Anterior cingulate cortex (tissue), 58 donors: ENCODE measurements at places on chromosomes 7 and 10.

GRCh38 chr10:66575251-66575855 is 350.5 kb upstream of the LRRTM3 start:
- no peak for DNase-seq

- DNase-seq: no peak
Measured at GRCh38 chr7:103130901-103131624, 17.8 kb downstream of the NAPEPLD start.

DNA sequence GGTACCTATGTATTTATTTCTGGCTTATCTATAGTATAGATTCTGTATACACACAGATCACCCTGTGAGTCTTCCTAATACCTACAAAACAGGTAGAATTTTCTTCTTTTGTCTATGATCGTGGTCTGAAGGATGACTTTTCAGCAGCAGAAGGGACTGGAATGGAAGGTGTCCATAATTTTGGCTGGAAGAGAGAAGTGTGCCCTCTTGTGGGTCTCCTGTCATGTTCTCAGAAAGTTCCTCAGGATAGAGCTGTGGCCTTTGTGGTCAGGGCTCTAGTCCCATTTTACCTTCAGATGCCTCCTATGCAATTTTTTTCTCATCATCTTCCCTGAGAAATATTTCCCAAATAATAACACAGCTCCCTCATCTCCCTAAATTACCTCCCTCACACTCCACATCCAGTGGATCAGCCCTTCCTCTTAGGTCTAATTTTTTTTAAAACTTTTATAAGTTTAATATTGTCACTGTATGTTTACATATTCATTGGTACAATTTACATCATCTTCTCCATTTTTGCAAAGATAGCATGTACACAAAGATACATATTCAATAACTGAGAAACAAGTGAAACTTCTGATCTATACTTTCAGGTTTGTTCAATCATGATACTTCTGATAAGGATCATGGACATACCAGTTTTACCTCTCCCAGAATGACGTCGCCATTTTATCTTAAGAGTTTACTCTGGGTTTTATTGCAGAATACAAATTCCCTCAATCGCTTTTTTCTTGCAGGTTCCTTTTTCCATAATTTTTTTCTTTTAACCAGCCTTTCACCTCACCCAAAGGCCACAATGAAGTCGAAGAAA is 112.7 kb downstream of the REEP3 start:
- DNase-seq: no peak

DNA sequence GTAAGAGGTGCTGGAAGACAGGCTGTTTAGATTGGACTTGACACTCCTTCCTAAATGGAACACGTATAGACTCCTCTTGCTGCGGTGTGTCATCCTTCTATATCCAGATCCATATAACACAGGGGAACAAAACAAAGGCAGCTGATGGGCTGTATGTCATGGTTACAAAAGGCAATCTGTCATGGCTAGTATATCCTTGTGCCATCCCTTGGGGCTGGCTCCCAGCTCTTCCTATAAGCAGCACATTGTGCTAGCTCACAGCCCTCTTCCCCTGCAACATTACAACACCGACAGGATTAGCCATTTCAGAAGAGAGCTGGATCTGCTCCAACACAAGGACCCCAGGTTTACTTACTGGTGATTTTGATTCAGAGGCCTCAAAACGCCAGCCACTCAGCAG is 15.3 kb downstream of the LIPK start:
- DNase-seq: no peak

GRCh38 chr7:142992427-142992826 is 30.3 kb upstream of the KEL start:
- no peak for DNase-seq

- DNase-seq: no peak
Measured at GRCh38 chr10:26314265-26315013, 97.9 kb downstream of the GAD2 start.

- no peak for DNase-seq
Measured at GRCh38 chr7:80106498-80107113, 28.0 kb upstream of the GNAI1 start.

DNA sequence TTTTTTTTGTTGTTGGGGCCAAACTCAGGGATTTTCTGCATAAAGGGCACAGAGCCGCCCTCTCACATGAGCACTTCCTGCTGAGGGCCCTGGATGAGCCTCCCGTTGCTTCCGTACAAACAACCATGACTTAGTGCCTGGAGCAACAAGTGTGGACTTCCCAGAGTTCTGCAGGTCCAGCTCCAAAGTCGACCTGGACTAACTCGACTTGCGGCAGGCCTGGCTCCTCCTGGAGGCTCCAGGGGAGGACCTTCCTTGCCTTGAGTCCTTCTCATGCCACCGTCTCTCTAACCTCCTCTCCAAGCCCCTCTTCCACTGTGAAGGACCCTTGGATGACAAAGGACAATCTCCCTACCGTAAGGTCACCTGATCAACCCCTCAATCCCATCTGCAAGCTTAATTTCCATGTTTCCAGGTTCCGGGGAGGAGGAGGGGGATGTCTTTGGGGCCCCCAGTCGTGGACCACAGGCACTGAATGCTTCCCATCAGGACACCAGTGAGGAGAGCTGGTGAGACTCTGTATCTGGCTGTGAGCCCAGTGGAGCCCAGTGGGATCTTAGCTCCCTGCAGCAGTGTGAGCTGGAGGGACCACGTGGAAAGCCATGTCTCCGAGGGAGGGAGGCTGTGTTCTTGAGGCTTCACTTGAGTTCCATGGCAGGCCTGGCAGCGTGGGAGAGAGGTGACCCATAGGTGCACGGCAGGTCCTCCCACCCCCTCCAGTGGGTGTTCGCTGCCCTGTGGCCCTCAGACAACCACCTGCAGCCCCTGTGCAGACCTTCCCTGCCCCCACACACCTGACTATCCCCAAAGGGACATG is 199.5 kb upstream of the PPP2R2D start:
- DNase-seq: no peak

DNA sequence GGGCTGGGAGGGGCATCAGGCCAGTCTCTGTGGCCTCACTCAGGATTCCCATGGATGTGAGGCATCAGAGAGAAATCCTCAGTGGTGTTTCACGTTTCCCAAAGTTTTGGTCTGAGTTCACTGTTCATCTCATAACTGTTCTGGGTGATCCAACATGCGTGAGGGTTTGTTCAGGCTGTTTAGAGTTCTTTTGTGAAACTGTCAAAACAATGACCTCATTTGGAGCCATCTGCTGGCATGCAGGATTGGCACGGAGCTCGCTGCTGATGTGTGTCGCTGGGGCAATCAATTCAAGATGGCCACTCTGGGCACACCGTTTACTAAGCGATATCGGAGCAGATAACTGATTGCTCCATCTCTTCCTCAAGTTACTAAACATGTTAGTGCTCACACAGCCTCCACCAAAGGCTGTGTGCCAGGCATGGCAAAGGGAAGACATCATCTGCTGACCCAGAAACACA is 365.6 kb downstream of the WDR11 start:
- DNase-seq: peak; percentile 11

DNA sequence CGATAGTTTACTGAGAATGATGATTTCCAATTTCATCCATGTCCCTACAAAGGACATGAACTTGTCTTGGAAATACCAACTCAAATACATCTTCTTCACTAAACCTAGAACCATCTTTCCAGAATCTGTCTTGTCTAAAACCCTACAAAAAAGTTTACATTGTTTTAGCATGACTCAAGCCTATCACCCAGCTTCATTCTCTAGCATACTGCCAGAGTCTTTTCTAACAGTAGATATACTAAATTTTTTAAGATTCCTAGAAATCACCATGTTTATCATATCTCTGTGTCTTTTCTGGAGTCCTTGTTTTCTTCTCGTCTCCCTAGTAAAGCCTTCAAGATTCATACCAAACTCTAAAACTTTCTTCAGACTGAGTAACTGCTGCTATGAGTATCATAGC is 129.7 kb downstream of the SEMA3E start:
- no peak for DNase-seq

DNA sequence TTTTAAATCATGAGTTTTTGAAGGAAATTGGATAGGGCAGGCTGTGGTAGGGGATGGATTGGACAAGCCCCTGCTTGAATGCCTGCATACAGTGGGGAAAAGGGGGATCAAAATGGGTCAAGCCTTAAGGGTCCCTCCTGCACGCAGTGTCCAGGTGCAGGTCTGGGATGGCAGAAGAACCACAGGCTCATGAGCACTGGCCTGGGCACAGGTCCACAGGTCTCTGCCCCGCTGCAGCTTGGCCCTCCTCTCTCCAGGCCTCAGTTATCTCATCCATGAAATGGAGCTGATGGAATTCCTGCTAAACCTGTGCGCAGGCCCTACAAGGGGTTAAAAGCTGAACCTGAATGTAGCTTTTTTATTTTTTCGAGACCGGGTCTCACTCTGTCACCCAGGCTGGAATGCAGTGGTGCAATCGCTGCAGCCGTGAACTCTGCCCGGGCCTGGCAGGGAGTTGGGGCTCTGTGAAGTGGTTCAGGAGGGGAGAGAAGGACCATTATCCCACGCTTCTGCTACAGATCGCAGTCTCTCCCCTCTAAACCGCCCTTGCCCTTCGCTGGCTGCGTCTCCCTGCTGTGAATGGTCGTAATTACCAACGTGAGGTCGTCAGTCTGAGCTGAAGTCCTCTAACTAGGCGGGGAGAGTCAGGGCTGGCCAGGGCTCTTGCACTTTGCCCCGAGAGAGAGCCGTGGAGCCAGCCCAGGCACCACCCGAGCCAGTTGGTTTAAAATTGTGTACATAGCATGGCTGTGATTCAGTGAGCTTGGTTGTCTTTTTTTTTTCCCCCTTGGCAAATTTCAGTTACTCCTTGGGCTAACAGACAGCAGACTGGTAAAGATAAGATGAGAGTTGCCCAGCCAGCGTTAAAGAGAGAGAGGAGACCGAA is 77.5 kb upstream of the GTF2I start:
- DNase-seq: no peak

DNA sequence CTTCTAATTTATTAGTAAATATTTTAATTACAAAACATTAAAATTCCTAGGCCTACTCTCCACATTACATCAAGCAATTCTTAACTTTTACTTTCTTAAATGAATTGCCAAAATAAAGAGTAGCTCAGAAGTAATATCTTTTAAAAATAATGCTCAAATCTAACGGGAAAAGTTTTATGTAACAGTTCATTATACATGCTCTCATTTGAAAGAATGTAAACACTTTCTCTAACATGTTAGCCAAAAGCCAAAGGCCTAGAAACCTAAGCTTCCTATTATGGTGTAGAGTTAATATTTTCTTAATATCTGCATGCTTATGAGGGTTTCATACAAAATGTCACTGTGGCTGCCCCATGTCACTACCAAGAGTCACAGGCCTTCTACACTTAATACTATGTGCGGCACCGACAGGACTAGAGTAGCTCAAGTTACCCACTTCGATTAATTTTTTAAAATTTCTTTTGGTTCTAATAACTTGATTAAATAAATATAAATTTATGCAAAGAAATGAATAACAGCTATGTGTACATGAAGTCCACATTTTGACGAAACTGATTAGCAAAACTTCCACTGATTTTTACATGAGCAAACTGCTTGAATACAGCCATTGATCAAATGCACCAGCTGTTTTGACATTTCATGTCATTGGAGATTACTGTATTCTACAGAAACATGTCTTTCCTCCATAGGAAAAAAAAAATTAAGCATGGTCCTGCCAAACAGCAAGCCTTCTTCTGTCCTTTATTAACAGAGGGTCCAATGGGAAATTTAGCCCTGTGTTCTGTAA is 3.5 kb downstream of the COBL start:
- no peak for DNase-seq

DNA sequence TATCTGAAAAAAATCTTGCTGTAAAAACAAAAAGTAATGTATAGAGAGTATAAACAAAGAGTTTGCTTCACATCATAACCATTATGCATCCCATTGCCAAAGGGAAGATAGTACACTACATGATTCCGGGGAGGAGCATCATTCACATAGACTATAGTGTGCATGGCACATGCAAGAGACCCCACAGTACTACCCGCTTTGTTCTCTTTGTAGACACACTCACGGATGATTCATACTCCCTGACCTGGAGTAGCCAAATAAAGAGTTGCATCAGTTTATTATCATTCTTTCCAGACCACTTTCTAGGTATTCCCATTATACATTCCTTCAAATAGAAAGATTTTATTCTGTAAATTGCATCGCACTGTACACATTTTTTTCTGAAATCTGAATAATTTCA is 356.9 kb downstream of the PCDH15 start:
- no peak for DNase-seq

GRCh38 chr7:76316984-76317781 is 14.7 kb downstream of the HSPB1 start:
- DNase-seq: no peak

DNA sequence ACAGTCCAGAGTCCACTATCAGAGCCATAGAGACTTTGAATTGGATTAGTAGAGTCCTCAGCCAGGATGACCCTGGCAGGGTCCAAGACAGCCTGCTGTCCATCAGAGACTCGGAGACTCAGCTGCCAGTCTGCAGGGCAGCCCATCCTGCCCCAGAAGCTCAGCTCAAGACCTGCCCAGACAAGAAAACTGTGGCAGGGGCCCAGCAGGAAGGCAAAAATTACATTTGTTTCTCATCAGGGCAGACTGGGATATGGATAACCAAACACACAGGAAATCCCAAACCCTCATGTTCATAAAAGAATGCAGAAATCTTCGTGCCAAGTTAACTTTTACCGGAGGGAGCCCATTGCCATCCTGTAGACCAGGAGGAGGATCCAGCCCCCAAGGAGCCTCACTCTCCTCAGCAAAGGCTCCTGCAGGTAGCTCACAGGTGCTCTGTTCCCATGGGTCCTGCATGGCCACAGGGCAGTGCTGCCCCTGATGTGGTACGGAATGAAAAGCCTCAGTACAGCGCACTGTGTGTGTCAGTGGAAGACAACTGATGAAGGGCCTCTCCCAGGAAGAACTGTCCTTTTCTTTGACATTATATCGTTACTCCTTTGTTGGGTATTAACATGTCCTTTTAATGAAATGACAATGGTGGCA is 222.2 kb downstream of the KCNMA1 start:
- no peak for DNase-seq

- DNase-seq: no peak
Measured at GRCh38 chr7:148978091-148978490, 50.2 kb downstream of the PDIA4 start.

GRCh38 chr10:5691786-5692185 is 7.1 kb downstream of the TASOR2 start:
- no peak for DNase-seq

- no peak for DNase-seq
Measured at GRCh38 chr10:1048349-1048731, 579 bp downstream of the IDI1 start.

DNA sequence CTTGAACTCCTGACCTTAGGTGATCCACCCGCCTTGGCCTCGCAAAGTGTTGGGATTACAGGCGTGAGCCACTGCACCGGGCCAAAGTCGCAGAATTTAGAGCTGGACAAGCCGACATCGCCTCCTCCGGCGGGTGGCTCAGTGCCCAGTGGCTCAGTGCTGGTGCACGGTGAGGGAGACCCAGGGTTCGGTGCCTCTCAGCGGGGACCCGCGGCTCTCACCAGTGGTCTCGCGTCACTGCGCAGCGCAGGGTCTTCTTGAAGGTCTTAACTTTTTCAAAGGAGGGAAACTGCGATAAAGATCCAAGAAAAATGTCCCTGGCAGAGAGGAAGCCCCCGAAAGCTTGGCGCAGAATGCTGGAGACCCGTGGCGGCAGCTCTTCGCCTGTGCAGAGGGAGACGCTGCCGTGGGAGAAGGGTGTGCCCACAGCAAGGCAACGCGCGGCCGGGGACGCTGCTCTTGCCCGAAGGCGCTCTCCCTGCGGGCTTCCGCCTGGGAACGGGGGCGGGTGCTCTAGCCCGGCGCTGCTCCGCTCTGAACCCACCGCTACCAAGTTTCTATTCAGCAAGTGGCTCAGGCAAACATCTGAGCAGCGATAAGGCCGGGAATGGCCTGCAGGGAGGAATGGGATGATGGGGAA is 324.3 kb downstream of the DNAJB6 start:
- no peak for DNase-seq
